ENCODE measurements at places on chromosomes 6 and 20.
A peak's percentile ranks its signal among the peaks of the same experiment; 100 is the strongest.

DNA sequence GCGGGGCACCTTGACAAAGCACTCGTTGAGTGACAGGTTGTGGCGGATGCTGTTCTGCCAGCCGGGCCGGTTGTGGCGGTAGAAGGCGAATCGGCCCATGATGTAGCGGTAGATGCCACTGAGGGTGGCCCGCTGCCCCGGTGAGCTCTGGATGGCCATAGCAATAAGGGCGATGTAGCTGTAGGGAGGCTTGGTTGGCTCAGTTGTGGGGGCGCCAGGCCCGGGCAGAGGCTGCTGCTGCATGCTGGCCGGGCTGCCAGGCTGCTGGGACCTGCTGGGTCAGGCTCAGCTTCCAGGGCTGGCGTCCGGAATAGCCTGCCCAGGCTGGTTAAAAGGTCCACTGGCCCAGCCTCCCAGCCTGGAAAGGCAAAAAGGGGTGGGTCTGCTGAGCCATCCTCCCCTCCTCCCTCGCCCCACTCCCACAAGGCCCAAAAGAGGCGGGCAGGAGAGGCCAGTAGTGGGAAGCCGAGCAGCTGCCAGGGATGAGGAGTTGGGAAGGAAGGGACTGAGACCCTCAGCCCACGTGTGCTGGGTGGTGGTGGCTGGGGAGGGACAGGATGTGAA lies at the start of gene FOXS1:
TSS of gene FOXS1 (minus strand) at position 305 of the 564 bp plus-strand sequence. CDS start at position 243, 62 bp downstream.
- no peak for DNase-seq

DNA sequence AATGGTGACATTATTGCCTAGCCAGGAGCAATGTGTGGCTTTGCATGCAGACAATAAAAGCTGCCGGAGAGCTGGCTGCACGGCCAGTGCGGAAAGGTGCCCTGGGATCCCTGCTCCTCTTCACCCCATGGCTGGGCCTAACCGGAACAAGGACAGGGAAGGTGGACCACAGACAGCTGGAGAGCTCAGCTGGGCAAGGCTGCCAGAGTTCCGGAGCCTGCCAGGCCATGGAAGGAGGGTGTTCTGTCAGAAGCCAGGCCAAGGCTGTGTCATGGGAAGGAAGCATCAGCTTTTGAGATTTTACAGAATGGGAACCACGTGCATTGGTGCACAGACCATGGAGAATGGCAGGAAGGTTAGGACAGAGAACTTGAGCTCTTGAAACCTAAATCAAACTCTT lies 25.0 kb downstream of the MAP1LC3A start:
- DNase-seq = no peak

GRCh38 chr6:2073476-2073875 lies 171.9 kb downstream of the GMDS start:
- no peak for DNase-seq

GRCh38 chr20:59346061-59346460 lies 45.6 kb downstream of the EDN3 start:
- no peak for DNase-seq

- DNase-seq = no peak
Observed at GRCh38 chr20:40189621-40190020, 499.4 kb downstream of the MAFB start.

- no peak for DNase-seq
Observed at GRCh38 chr20:63060057-63060991, 53.6 kb upstream of the BHLHE23 start.

DNA sequence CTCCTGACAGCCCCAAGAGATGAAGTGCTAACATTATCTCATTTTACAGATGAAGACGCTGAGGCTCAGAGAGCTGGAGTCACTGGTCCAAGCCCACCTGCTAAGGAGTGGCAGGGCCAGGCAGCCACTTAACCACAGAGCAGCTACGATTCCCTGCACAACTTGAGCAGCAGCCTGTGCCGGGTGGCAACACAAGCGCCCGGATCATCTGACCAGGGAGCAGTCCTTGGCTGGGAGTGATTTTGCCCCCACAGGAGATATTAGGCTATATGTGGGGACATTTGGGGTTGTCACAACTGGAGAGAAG lies 93.2 kb upstream of the PTPN1 start:
- no peak for DNase-seq

DNA sequence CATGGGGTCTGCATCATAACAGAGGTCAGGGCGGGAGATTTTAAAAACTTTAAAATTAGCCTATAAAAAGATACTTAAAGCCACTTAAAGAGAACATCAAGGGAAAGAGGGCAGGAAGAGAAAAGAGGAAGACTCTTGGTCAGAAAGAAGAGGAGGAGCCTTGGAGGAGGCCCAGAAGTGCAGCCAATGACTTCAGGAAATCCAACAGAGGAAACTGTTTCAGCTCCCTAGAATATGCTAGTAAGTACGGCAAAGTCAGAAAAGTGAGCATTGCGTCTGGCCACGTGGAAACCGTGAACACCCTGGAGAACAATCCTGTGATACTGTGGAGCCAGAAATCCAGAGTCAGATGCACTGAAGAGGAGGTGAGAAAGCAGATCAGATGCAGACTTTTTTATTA lies 22.5 kb upstream of the NHSL1 start:
- no peak for DNase-seq

DNA sequence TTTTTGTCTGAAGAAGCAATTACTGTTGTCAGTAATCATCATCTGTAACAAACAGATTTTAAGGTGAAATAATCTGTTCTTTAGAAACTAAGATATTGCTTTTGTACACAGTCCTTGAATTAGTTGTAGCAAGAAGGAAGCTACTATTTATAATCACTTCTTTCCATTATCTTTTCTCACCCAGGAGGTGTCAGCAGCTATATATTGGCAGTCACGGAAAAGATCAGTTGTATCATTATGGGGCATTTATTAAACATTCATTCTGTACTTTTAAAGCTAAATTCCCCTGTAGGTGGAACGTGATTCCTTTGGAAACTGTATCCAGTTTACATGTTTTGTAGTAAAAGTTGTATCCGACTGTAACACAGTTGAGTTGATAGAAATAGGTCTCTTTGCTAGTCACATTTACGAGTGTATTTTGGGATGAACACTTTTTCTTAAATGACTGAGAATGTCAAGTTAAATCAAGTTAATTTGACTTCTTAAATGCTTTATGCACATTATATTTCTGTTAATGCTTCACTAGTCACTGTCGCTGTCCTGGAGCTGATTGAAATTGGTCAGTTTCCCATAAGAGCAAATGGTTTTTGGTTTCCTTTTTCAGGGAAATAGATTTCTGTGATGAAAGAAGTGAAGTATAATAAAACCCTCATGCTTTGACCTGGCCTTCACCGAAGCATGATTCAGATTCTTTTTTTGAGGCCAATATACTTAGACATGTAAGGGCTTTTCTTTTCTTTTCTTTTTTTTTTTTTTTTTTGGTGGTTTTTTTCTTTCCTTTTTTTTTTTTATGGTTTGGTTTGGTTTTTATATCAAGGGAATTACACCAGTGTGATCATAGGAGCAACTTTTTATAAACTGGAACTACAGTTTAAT lies 5.1 kb downstream of the QKI start:
- no peak for DNase-seq

GRCh38 chr20:13302647-13303450 lies 81.8 kb downstream of the ISM1 start:
- DNase-seq = peak; percentile 30

Data from activated CD8-positive, alpha-beta memory T cell treated with anti-CD3 and anti-CD28 coated beads, Interleukin-2, amount 50 U/mL, for 4 hours (primary cell).